ENCODE measurements at places on chromosomes 12 and 14.

DNA sequence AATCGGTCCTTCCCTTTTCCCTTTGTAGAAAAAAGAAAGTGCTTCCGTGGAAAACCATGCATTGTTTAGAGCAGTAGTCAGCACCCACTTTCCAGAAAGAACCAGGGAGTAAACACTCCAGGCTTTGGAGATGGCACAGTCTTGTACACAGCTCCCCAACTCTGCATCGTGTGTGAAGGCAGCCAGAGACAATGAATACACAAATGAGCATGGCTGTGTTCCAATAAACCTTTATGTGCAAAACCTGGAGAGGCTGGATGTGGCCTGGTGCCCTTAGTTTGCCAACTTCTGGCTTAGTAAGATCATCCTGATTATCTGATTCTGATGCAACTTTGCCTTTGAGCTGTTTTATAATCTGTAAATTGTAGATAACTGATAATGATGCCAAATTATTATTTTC is 463.4 kb upstream of the TMEM132C start:
- DNase-seq: no peak

DNA sequence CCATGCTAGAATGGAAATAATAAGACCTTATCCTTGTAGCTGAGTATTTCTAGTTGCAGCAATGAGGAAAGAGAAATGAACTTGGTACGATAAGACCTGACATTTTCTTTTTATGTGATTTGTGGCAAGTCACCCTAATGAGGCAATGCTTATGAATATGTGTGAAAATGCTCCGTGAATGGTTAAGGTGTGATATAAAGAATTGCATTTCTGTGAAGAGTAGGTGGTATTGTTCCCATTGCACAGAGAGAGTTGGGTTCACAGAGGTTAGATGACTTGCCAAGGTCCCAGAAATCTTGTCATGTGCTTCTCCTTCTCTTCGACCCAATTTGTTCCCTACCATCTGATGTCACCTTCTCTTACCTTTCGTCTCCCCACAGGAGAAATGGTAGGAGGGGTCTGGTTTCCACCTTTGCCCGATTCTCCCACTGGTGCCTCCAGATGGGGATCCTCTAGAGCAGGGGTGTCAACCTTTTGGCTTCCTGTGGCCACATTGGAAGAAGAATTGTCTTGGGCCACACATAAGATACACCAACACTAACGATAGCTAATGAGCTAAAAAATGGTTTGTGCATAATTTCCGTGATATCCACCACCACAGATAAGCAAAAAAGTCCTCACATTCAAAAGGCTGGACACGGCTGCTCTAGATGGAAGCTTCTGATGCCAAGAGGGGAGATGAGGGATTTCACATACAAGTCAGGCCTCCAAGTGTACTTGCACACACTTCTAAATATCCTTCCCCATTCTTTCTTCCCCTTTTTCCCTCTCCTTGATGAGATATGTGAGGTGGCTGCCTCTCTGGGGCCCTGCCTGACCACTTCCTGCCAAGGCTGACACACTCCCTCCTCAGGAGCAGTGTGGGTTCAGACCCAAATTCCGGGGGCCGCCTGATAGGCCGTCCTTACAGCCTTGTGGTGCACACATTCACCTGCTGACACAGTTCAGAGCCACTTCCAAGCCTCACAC is 96.1 kb downstream of the PLXNC1 start:
- peak; percentile 25 for DNase-seq

DNA sequence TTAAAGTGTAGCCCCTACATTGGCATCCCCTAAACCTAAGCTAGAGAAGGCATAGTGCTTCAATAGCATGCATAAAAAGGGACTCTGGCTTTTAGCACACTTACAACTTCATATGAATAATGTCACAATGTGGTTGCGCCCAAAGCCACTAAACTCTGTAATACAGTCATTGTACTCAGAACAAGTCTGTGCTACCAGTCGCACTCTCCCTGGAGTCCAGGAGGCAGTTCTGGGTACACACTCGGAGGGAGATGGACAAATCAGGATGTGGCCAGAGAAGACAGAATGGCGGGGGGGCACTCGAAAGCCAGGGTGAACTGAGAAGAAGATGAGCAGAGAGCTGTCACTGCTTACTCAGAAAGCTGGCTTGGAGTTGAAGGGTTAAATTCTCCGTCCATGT is 10.6 kb downstream of the SAMD4A start:
- DNase-seq: no peak

DNA sequence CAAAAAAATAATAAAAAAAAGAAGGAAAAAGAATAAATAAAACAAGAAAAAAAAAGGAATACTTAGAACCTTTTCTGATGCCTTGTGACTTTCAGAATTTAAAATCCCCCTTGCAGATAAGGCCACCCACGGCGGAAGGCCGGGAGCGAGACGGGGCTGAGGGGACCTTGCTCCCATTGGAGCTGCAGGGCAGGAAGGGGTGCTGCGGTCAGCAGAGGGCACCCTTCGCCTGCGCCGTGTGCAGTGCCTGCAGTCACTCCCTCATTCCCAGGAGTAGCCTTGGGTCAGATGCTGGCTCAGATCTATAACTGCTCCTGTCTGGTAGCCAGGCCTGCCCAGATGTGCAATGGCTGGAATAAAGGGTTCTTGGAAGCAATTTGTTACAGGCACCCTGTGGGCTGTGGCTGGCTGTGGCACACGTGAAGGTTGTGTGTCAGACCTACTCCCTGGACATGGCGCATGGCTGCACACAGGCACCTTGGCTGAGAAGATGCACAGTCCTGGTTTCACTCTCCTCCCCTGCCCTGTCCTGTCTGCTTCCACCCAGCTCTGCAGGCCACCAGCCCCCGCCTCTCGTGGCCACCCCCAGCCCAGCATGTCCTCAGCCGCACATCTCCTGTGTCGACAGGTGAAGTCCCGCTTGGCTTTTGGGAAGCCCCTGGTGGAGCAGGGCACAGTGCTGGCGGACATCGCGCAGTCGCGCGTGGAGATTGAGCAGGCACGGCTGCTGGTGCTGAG is 13.4 kb upstream of the ALDH2 start:
- DNase-seq: no peak

DNA sequence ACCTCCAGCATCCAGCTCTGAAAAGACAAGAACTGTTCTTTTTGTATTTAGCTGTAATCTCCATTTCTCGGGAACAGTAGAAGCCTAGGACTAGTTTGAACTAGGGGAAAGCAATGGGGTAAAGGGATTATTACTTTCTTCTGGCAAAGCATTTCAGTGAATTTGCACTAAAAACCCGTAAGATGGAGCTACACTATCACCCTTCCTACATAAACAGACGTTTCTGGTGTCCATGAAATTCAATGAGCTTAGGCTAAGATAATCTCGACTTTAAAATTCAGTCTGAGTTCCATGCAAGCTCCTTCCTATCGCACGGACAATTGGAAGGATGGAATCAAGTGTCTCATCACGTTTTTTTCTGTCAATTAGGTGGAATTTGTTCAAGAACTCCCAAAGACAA is 24.0 kb downstream of the ACSM4 start:
- no peak for DNase-seq
